Hematopoietic multipotent progenitor cell treated with erythropoietin and hydrocortisone succinate and interleukin-3 and kit ligand, for 6 days (in vitro differentiated cells): ENCODE measurements at places on chromosomes 11 and 22.

GRCh38 chr11:77884186-77884828 is 63.4 kb downstream of the AAMDC start:
- no peak for DNase-seq

GRCh38 chr11:123166071-123166559 is 28.9 kb downstream of the CLMP start:
- peak; percentile 35 for DNase-seq

DNA sequence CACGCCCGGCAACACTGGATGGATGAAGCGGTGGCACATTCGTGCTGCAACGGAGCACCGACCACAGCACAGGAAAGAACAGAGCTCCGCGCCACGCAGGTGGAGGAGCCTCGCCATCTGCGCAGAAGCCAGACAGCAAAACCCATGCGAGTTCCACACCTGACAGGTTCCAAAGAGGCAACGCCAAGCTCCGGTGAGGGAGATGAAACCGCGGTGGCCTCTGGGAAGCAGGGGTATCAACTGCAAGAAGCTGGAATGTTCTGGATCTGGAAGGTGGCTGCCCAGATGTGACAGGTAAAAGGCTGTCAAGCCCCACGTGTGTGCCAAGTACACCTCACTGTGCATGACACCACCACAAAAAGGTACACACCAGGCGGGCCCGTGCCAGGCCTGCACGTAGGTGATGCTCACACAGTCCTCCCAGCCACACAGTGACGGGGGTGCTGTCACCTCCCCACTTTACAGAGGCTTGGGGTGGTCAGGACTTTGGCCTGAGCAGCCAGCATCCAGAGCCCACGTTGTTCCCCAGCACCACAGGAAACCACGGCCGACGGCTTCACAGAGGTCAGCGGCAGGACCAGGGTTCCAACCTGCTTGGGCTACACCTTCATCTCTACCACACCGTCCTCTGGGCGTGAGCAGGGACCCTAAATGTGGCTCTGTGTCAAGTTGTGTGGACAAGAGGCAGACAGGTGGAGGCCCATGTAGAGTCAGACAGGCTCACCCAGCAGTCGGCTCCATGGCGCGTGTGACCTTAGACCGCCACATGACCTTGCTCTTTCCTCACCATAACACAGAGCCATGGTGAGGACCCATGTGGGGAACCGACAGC is 19.7 kb upstream of the EFCAB6 start:
- no peak for DNase-seq

DNA sequence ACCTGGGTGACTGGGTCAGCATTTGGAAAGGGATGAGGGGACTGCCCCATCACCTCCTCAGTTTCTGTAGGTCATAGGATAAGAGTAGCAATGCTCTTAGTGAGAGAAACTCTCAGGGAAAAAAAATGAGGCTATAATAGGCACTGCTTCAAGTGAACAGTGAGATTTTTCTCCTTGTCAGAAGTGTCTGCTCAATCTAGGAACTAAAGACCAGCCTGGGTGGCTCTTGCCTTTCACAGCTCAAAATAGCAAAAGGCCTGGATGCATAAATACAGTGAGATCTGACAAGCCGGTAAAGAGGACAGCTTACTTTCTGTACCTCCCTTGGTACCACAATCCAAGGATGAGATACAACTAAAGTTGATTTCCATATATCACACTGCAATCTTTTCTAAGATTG is 205.6 kb upstream of the ANO5 start:
- DNase-seq = no peak

GRCh38 chr11:11579012-11579988 is 42.5 kb downstream of the GALNT18 start:
- no peak for DNase-seq

DNA sequence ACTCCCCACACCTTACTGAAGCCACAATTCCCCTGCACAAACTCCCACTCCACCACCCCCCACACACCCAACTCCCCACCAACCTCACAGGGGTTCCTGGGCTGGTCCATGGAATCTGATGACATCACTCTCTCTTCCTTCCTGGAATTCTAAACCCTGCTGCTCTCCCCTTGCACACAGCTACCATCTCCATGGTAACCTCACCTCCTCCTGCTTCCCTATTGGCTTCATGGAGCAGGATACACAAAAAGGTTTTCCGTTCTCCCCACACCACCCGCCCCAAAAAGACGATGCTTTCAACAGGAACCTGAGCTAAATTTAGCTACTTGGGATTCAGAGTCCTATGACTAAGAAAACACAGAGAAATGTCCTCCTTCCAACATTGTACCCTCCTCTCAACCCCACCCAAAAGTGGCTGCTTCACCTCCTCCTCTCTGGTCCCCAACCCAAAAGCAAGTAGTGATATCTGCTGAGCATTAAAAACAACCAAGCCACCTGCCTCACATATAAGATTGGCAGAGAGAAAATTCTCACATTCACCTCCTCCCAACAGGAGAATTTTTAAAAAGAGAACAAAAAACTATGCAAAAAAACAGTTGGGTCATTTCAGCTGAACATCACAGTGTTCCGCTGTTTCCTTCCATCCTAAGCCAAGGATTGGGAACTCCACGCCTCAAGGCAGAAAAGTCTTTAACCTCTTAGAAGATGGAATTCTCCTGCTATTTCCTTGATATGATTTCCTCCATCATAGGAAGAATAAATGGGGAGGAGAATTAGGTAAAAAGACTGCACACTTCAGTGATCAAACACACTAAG is 66.9 kb downstream of the RBFOX2 start:
- DNase-seq = no peak

DNA sequence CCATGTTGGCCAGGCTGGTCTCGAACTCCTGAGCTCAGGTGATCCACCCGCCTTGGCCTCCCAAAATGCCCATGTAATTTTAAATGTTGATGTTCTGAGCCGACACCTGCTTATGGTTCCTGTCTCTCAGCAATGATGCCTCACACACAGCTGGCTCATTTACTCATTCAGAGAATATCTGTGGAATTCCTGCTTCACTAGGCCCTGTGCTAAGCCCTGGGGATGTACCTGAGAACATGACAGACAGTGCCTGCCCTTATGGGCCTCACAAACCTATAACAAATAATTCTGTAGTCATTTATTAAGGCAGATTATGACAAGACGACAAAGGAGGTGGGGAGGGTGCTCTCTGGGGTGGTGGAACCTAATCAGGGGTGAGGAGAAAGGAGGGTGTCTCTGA is 93.7 kb downstream of the PRR5L start:
- no peak for DNase-seq

- no peak for DNase-seq
Measured at GRCh38 chr11:84056653-84057376, 770.6 kb upstream of the CCDC90B start.

DNA sequence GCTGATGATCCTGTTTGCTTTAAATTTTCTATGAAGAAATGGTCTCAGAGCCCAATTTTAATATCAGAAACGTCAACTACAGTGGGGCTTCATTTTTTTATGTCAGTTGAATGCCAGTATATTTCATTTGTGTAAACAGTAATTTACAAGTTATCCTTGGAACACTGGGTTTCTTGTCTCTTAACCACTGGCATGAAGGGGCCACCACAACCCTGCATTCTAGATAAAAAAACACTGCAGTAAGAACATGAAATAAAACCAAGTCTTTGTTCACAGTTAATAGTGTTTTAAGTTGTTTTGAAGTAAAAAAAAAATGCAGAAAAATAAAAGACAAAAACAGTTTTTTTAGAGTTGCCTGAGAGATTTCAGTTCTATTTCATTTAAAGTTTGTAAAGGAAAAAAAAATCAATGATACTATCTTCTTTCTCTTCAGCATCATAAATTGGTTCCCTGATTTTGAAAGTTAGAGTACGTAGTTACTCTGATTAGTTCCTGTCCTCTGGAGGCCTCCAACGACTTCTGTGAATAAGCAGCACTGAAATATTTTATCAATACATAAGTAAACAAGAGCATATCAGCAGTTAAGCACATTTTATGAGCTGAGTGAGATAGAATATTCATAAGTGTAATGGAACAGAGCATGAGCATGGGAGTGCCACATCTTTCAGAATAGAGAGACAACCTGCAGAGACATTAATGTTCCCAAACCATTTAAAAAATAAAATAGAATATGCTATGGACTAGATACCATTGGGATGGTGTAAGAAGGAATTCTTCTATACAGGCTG is 7.8 kb upstream of the DDI1 start:
- DNase-seq = no peak

GRCh38 chr11:72179049-72179803 is 12.7 kb upstream of the FOLR1 start:
- no peak for DNase-seq

DNA sequence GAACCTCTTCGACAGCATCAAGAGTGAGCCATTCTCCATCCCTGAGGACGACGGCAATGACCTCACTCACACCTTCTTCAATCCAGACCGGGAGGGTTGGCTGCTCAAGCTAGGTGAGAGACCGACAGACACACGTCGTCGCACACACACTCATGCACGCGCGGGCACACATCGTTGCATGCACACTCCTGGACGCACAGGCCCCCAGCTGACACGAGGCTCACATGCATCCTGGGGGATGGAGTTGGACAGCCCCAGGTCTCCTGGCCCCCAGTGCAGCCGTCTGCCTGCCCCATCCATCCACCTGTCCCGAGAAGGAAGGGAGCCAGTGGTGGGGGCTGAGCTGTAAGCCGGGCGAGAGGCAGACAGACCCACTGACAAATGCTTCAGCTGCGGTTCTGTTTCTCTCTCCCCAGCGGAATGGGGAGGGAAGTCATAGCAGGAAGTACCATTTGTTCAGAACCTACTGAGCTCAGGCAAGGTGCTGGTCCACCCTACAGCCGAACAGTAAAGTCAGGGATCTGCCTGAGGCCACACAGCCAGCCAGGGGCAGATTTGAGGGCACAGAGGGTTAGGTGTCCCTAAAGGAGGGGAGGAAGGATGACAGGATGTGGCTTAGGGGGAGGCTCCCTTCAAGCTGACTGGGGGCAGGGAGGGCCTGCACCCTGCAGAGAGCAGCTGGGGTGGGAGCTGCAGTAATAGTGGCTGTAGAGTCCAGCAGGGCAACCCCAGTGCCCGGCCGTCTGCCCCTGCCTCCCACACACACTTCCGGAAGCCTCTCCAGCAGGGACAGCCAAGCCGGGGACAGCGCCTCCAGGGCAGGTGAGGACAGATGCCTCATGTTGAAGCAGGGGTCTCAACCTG is 27.1 kb downstream of the CYTH4 start:
- peak; percentile 72 for DNase-seq

GRCh38 chr11:71330349-71330748 is 78.0 kb upstream of the SHANK2 start:
- DNase-seq = no peak

DNA sequence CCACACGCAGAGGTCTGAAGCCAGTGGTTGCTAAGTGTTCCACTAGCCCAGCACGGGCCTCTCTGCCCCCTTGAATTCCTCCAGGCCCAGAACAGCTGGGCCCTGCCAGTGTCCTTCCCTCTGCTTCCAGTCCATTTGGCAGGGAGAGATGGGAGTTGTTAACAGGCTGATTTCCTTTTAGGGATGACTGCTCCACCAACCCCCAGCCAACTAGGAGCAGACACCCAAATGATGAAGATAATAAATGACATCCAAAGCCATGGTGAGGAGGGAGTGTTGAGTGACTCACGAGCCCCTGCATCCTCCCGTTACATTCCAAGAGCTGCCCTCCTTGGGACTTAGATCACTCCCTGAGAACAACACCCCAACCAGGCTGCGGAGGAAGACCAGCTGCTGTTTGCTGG is 20.6 kb downstream of the PARVA start:
- DNase-seq = no peak

DNA sequence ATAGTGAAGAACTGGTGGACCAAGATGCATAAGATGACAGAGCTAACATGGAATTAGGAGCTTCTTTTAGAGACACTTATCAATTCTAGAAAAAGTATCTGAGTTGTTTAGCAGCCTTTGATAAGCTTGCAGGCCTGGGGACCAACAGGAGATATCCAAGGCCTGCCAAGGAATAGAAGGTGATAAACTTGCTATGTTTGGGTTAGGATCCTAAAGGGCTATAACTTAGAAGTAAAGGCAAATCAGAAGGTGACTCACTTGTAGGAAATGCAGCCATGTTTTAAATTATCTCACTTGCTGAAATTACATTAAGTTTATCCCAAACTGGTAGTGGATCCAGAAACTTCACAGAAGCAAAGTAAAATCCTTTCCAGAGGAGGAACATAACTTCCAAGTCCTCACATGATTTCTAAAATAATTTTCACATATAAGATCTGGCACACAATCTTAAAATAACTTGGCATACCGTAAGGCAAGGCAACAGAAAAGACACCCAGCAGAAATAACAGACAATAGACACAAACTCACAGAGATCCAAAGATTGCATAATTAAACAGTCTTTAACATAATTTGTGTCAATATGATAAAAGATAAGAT is 69.6 kb upstream of the TEAD1 start:
- DNase-seq = no peak

DNA sequence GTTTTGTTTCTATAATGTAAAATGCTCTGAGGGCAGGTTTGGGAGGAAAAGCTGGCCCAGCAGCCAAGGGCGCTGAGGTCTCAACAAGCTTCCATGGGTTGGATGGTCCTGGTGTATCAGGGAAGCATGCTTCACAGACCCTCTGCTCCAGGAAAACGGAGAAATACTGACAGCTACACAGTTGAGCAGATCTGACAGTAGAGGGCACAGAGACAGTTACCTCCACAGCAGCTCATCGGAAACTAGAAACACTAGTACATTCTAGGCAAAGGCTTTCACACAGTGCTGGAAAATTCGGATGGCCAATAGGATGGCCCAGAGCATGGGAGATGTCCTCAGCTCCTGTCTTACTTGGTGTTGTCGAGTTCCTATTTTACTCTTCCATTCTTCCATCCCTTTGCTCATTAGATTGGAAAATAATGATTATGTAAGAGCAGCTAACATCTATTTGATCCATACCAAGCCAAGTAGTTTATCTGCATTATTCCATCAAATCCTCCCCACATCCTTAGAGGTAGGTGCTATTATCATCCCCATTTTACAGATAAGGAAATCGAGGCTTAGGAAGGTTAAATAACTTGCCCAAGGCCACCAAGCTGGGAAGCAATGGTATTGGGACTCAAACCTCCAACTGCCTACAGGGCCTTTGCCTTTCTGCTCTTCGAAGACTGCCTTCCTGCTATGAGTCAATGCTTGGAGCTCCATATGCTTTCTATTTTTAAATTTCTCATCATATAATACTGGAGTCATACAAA is 28.3 kb downstream of the LMO2 start:
- DNase-seq = peak; percentile 16

GRCh38 chr11:121351083-121351630 is 58.6 kb downstream of the SC5D start:
- DNase-seq = no peak

- DNase-seq = no peak
Measured at GRCh38 chr11:92552942-92553341, 328.3 kb downstream of the FAT3 start.

DNA sequence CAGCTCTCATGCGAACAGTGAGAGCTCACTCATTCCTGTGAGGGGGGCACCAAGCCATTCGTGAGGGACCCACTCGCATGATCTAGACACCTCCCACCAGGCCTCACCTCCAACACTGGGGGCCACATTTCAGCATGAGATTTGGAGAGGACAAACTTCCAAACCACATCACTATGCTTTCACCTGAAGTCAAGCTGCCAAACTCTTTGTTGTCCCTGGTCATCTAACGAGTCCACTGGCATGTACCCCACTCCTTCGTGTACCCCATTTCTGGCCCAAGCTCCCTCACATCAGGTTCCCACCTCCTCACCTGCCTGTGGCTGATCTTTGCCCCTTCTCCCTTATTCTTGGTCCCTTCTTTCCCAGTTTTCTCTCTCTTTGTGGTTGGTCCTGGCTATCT is 198.9 kb downstream of the ADAMTS15 start:
- no peak for DNase-seq

- no peak for DNase-seq
Measured at GRCh38 chr11:420911-421321, 6.1 kb upstream of the SIGIRR start.

GRCh38 chr11:66841861-66842260 is 1.4 kb upstream of the RCE1 start:
- no peak for DNase-seq
